ENCODE measurements at places on chromosomes 12 and 14.
A peak's percentile ranks its signal among the peaks of the same experiment; 100 is the strongest.

DNA sequence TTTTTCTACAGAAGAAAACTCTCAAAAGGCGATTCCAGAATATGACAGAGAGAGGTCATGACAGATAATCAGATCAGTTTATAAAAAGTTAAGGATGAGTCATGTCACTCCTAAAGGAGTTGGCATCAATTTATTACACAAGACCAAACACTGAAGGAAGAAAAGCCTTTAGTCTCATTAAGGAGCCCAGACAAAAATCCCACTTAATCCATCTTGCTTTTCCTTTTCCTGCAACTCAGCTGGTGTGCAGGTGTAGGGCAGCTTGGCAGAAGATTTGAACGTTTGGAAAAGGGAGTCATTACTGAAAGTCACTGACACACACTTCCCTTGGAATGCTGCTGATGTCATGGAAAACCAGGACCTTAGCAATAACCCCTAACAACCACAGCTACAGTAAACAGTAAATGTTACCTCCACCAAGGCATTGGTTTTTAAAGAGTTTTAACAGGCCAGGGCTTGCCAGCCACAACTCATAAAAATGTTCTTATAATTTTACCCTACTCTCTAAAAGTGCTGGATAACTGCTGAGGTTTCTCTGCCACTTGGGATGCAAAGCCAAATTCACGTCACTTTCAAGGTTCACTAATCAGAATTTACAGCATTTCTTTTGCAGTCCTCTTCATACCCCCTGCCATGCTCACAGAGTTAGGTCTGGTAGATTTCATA lies 320.6 kb downstream of the RAD51B start:
- peak; percentile 72 for DNase-seq

DNA sequence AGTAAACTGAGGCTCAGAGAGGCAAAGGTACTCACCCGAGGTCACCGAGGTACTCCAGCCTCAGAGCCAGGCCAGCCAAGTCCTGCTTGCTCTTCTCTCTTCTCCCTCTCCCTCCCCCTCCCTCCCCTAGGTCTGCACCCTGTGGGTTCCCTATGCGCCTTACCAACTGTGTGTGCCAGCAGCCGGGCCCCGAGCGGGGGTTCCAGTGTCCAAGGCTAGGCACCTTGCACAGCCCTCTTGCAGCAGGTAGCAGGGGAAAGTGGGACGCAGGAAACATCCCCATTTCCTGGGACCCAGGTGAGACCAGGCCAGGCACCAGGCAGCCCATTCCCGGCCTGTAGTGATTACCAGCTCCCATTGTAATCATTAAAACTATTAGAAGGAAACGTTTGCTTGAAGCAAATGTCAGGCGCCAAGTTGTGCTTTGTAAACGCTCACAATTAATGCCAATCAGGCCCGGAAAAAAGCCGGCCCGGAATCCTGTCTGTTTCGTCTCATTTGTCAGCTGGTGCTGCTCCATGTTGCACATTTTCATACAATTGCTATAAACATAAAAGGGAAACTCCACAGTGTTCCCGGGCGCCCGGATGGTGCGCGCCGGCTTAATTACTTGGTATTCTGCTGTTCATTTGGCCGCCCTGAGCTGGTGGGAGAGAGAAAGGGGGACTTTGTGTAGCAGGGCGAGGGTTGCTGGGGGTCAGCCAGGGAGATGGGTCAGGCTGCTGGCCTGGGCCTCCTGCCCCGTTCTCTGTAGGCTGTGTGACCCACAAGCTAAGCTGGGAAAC lies 11.9 kb downstream of the FAM222A start:
- DNase-seq, result no peak

GRCh38 chr12:88381466-88381865 lies 198.8 kb downstream of the KITLG start:
- no peak for DNase-seq

- DNase-seq, result no peak
These were observed 556.6 kb downstream of the TRHDE start for GRCh38 chr12:72828662-72829324.

DNA sequence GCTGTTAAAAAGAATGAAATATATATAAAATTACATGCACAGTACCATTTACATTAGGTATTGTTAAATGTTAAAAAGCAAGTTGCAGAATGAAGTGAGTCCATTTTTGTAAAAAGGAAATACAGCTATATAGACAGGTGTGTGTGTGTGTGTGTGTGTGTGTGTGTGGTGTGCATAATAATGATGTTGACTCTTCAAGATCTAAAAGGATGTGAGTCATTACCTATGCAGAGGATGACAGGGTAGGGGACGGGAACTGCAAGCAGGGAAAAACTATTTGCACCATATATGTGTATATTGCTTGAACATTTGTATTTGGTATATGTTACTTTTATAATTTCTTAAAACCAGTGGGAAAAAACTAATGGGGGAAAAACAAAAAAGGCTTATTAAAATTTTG lies 3.1 kb downstream of the C14orf39 start:
- DNase-seq, result peak; percentile 69
